ENCODE measurements at places on chromosomes 12 and 14.
A peak's percentile ranks its signal among the peaks of the same experiment; 100 is the strongest.

DNA sequence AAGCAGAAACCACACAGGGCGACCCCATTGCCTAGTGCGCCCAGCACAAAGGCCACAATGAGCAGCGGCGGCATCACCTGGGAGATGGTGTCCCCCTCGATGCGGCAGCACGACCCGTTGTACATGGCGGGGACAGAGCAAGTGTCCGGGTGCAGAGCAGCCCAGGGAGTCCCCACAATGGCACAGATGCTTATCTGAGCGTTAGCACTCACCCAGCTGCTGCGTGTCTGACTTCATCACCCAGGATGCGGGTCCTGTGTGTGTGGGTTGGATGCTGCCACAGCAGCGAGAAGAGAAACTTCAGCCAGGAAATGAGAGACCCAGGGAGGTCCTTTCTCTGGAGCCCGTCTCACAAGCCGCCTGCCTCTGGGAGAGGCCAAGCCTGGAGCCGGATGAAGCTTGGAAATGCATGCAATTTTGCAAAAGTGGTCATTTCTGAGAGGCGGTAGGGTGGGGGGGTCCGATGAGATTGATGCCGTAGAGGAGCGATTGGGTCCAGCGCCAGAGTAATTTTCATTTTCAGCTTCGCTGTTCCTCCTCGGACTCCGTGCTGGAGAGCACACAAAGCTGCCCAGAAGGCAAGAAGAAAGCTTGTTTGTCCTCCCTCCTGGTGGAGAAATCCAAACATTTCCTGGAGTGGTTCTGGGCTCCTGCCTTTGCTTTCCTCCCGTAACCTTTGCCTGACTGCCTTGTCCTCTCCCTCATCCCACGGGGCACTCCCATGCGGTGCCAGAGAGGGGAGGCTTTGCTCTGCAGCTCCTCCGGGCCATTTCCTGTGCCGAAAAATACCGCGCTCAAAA lies at the start of gene HCAR1:
HCAR1 (minus strand) TSS at position 630 of the 800 bp plus-strand sequence; CDS start at position 125, 505 bp downstream.
- no peak for DNase-seq

DNA sequence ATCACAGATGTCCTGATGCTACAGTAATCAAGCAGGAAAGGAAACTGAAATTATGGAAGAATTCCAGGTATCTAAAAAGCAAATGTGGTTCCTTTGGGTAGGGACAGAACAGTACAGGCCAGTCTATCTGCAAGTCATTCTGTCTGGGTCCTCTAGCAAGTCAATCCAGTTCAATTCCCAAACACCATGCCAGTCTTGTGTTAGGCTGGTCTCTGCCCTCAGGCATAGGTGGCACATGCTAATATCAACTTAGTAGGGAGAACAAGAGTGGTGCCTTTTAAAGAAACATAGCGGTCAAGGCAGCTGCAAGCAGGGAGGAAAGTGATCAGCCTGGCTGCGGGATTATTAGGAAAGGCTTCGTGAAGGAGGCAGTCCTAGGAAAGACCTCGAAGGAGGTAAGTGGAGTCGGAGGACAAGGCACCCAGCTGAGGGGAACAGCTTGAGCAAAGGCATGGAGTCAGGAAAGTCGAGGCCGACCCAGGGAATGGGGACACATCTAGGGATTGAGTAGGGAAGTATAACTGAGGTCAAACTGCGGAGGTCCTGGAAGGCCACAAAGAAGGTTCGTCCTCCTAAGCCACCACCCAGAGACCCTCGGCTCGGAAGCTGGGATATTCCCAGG lies 3.8 kb upstream of the PLEKHG6 start:
- DNase-seq: no peak

- DNase-seq: no peak
These were observed 150.4 kb downstream of the KSR2 start for GRCh38 chr12:117818400-117818799.

DNA sequence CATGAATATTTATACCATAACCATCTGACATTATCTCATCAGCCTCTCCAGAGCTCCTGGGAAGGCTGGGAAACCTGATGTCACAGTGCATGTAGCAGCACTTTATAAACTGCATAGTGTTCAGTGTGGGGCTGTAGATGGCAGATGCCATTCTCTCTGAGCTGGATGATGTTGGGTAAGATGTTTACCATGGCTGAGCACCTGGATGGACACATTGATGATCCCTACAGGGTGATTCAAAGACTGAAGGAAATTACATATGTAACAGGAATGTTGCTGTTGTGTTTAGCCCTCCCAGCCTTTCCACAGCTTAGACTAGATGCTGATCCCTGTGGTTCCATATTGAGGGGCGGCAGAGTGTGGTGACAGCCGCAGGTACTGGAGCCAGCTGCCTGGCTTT lies 37.4 kb downstream of the IFT43 start:
- DNase-seq: no peak

- DNase-seq: no peak
These were observed 8.0 kb downstream of the KLHL33 start for GRCh38 chr14:20428010-20428365.

GRCh38 chr14:70631948-70632347 lies 9.8 kb upstream of the TTC9 start:
- DNase-seq: no peak

DNA sequence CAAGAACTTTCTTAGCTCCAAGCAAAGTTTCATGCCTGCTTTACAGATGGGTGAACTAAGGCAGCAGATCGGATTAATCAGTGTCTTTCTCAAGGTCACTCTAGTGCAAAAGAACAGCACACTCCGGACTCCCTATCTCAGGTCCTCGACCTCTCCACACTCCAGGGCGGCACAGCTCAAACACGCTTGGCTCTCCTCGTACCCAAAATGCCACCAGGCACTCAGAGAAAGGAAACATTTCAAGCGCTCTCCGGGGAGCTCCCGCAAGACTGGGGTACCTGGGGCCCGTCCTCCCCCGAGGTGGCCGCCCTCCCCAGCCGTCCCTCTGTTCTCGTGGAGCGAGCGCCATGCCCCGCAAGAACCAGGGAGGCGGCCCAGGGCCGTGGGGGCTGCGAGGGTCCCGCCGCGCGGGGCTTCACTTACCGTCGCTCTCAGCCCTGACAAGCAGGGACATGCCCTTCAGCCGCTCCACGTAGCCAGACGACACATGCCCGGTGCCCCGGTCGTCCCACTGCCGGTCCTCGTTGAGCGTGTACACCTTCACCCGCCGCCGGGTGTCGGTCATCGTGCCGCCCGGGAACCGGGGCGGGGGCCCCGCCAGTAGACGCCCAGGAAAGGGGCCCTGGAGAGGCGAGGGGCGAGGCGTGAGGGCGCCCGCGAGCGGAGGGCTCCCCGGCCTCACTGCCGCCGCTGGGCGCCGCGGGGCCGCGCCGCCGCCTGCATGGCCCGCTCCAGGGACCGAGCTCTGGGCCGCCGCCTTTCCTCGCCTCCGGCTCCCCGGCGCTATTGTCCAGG lies 830 bp downstream of the PPP4R3A start:
- peak; percentile 13 for DNase-seq

GRCh38 chr12:52682381-52682660 lies 2.1 kb upstream of the KRT1 start:
- DNase-seq: no peak

- no peak for DNase-seq
These were observed 2.1 kb downstream of the CFAP73 start for GRCh38 chr12:113151655-113152054.

DNA sequence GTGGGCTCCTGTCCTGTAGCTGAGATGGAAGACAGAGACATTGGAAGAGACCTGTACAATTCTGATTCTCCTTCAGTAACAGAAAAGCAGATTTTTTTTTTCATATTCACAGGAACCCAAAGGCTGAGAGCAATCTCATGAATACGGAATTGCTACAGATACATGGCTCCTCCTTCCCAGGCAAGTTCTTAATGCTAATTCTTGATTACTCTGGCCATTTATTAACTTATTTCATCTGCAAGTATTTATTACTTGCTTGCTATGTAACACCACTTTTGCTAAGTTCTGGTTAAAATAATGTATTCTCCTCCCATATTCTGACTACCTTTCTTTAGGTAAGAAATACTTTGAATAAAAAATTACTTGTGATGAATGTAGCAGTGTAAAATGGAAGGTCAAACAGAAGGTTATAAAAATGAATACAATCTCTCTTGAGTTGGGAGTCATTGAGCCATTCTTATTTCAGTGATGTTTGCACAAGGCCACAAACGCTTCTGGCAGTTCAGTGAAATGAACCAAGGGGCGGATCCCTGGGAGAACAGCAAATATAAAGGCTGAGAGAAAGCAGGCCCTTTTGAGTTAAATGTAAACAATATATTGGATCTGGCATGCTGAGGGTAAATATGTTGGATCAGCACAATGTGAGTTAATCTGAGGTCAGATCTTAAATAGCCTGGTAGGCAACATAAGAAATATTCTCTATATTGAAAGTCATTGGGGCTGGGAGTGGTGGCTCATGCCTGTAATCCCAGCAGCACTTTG lies 37.6 kb downstream of the MUCL1 start:
- DNase-seq: no peak

GRCh38 chr14:34023824-34024767 lies 73.2 kb upstream of the EGLN3 start:
- no peak for DNase-seq

DNA sequence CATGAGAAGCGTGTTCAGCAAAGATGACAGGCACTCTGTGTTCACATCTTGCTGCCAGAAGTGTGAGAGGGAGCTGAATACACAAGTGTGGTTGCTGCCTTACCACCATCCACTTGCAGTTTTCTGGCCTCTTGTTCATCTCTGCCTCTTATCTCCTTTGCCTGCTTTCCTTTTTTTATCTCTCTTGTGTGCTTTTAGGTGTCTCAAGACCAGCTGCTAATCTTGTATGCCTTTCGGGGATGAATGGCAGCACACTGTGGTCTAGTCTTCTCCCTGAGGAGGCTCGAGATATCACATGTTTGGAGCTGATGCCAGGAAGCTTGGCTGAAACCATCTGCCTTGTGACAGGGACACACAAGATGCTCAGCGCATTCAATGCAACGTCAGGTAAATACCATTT lies 17.2 kb downstream of the FAM234B start:
- DNase-seq: no peak

DNA sequence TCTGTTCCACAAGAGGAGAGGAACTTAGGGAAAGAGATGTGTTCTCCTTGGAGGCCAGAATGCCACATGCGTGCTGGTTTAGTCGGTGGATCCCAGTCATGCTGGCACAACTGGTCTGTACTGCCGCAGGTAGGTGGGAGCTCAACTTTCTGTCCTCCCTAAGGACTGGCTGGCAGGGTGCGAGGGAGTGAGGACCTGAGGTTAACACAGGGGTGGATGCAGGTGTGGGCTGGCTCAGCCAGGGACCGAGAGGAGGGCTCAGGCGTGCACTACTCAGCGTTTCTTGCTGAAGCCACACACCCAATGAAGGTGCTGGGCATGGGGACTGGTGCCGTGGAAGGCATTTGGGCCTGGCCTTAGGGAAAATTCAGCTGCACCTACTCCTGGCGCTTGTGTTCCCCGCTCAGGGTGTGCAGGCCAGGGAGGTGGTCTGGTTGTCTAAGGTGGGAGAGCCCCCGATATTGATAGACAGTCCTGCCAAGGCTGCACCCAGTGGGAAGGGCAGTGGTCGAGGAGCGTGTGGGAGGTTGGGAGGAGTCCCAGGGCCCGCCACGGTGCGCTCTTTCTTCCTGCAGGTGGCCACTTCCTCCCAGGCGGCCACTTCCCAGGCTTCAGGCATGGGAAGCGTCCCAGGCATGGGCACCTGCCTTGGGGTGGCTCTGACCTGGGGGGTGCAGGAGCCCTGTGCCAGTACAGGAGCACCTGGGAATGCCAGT lies 138.4 kb downstream of the ADGRD1 start:
- DNase-seq: no peak

DNA sequence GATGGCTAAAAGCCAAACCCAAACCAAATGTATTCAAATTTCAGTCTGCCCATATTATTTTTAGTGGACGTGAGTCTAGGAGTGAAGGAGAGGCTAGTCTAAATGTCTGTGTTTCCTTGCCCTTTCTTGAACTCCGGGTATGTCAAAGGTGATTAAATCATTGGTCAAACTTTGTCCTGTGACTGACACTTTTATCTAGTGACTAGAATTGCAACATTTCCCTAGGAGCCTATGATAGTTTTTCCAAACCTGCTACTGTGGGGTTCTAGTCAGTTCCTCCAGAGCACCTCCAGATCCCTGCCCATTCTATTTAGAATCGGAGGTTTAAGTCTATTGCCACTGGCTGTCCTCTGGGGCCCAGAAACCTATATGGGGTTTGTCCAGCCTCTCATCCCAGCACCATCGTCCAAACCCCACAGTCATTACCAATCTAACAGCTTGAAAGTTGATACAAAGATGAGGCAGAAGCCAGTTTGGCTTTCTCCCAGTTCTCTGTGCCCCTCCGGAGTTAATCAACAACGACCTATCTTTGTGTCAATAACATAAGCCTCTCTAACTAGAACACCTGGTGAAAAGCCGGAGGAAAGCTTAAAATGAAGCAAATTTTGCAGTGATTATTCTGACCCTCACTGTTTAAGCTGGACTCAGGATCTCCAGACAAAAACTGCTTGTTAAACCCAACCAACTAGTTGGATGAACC lies 306.7 kb downstream of the ZFP36L1 start:
- DNase-seq: no peak

DNA sequence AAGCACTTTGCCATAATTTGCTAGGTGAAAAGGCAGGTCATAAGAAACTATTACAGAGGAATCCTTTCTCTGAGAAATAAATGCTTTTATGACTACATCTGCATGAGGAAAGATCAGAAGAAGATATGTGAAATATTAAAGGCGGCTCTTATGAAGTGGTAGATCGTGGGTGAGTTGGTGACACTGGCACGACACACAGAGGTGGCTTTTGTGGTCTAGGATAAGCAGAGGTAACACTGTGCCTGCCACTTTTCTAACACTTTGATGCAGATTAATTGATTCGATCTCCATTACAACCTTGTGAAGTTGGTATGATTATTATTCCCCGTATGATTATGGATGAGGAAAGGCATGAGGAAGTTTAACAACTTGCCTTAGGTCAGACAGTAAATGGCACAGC lies 60.0 kb upstream of the ELK3 start:
- DNase-seq: no peak

DNA sequence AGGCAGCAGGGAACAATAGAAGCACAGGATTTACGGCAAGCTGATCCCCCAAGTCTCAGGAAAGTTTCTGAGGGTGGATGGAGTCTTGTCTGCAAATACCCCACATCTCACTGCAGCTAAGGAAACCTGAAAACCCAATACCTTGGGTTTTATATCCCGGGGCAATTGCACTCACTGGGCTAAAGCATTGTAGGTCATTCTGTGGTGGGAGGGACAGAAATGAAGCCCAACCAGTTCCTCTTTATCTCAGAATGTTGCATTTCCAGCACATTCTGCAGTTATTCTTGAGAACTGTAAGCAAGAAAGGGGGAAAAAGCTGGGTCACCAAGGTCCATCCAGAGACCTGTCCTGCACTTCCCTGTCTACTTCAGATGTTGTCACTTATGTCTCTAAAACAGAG lies 39.8 kb downstream of the C12orf42 start:
- no peak for DNase-seq

GRCh38 chr12:49776858-49777257 lies 35.5 kb downstream of the TMBIM6 start:
- no peak for DNase-seq

Data from DMS 273 treated with DMSO at 0.1 percent for 48 hours (cell line).